CD4-positive, CD25-positive, alpha-beta regulatory T cell (primary cell): ENCODE measurements at places on chromosomes 5 and 9.
A peak's percentile ranks its signal among the peaks of the same experiment; 100 is the strongest.

GRCh38 chr5:149240354-149240998 is 31.2 kb upstream of the AFAP1L1 start:
- DNase-seq: peak; percentile 98

DNA sequence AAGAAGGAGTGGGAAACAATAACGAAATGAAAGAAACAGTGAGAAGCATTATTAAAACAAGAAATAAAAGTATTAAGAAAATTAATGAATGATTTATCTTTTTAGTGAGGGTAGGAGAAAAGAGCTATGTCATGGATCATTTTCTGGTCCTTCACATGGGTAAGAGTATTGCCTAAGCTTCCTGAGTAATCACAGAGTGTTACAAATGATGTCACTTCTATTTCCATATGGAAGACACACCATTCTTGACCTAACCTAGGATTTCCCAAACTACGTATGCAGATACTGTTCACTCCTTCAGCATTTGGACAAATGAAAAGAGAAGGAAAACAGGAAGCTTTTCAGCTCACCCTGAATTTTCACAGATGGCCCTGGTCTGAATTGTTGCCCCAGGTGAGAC is 3.3 kb upstream of the TSLP start:
- no peak for DNase-seq

GRCh38 chr5:107381189-107381856 is 289.4 kb downstream of the EFNA5 start:
- DNase-seq: no peak

GRCh38 chr9:32419921-32420320 is 35.5 kb downstream of the ACO1 start:
- DNase-seq: no peak

- DNase-seq: no peak
Observed at GRCh38 chr5:102759289-102759688, 4.2 kb downstream of the PAM start.

- no peak for DNase-seq
Observed at GRCh38 chr5:101009758-101010519, 106.9 kb upstream of the ST8SIA4 start.

DNA sequence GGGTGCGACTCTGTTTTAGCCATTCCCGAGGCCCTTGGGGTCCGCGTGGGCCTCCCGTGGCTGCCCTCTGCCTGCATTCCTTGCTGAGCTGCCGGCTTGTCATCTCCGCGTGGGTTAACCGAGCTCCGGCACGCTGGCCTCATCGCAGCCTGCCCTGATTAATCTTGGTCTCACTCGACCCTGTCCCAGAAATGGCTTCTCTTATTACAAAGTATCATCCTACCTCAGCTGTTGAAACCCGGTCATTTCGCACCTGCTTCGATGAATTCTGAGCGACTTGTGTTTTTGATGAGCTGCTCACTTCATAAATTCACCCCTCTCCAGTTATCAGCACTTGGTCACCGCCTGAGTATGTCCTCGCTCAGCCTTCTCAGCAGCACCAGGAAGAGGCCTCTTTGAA is 123.5 kb upstream of the EGFLAM start:
- DNase-seq: no peak

DNA sequence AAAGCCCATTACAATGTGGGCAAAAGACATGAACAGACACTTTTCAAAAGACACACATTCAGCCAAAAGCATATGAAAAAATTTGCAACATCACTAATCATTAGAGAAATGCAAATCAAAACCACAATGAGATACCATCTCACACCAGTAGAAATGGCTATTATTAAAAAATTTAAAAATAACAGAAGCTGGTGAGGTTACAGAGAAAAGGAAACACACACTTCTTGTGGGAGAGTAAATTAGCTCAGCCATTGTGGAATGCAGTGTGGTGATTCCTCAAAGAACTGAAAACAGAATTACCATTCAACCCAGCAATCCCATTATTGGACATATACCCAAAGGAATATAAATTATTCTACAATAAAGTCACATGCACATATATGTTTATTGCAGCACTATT is 585.2 kb upstream of the TUSC1 start:
- DNase-seq: no peak

DNA sequence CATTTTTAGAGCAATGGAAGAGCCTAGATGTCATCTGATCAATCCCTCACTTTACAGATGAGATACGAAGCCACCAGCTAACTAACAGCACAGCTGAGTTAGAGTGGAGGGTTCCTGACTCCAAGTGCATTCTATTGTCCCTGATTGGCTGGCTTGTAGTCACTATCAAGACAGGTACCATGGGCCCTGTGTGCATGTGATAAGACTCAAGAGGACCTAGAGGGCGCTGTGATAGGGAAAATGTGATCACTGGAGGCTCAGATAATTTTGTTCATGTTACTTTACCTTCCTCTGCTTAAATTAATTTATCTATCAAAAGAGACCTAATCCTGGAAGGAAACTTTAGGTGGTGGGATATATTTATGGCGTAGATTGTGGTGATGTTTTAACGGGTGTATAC is 19.5 kb upstream of the SNAPC3 start:
- peak; percentile 10 for DNase-seq

DNA sequence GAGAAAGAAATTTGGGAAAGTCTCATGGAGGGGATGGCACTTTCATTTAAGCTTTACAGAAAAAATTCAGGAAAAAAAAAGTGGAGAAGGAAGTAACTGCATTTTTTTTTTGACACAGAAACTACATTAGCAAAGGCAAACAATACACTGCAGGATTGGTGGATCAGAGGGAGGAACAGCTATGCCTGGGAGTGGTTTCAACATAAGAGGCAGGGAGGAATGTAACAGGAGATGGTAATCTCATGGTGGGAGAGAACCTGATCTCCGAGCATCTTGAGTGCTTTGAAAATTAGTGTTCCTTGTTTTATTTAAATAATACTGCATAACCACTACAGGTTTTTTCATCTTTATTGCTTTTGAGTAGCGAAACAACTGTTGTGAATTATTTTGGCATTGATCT is 249.4 kb downstream of the FAM170A start:
- DNase-seq: no peak

GRCh38 chr5:59107692-59108091 is 524.8 kb downstream of the RAB3C start:
- no peak for DNase-seq

DNA sequence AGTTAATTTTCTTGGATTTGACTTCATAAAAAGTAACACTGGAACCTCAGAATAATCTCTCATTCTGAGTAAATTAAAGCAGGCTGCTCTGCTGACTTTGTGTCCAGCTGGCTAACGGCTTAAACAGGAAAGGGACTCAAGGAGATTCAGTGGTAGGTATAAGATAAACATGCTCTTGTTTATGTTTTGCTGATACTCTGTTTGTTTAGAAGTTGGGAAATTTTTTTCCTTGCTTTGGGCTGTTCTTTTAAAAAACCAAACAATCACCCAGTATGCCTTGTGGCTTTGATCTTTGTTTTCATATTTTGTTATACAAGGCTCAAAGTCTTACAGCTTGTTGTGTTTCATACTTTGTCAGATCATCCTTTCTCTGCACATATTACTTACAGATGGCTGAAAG is 237.6 kb upstream of the RIOK2 start:
- no peak for DNase-seq

- DNase-seq: no peak
Observed at GRCh38 chr5:156020647-156021046, 306.3 kb upstream of the SGCD start.

- no peak for DNase-seq
Observed at GRCh38 chr9:20357037-20357432, 265.3 kb downstream of the MLLT3 start.

GRCh38 chr9:130780865-130781504 is 54.1 kb upstream of the ABL1 start:
- DNase-seq: no peak

DNA sequence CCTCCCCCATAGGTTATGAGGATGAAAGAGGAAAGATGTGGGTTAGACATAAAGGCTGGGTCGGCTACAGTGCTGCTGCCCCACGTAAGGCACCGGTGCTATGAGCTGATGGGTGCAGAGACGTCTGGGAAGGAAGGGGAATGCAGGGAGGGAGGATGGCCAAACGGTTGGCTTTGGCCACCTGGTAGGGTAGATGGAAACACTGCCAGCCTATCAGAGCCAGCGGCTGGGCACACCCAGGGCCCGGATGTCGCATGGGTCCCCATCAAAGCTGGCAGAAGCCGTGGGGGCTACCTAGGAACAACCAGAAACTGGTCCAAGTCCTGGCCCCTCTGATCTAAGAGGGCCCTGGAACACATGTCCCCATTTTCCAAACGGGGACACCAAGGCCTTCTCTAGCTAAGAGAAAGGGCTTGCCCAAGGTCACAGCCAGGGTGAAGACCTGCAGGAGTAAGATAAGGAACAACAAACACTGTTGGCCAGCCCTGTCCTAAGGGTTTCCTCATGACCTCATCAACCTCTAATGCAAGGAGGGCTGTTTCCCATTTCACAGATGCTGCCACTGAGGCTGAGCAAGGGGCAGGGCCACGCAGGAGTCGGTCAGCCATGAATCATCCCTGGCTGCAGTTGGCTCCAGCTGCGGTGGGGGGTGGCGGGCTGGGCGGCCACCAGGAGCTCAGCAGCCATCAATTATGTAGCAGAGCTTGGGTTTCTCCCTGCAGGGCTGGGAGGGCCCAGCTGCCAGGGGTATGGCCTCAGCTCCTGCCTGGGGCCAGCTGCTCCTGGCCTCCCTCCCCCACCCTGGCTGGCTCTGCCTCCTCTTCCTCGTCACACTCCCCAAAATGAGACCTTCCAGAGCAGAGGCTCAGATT is 4.9 kb downstream of the SH3GLB2 start:
- no peak for DNase-seq

DNA sequence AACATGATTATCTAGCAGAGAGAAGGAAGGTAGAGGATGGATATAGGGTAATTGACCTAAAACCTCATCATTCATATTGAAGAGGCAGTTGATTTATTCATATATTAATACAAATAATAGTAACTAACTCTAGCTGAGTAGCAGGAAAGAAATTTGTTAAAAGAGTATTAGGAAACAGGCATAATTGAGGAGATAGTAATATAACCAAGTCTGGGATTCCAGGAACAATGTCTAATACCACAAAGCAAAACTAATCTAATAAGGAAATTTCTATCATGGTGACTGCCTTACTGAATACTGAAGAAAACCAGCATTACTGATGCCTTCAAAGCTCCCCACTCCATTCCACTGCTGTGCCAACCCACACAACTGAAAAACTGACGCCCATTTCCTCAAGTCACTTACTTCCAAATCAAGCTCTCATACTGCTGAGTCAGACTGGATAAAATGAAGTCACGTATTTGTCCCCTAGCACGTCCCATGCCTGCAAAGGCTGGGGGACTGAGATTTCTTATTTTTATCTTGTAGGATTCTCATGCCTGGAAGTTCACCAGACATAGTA is 153.9 kb downstream of the SMC2 start:
- DNase-seq: no peak

DNA sequence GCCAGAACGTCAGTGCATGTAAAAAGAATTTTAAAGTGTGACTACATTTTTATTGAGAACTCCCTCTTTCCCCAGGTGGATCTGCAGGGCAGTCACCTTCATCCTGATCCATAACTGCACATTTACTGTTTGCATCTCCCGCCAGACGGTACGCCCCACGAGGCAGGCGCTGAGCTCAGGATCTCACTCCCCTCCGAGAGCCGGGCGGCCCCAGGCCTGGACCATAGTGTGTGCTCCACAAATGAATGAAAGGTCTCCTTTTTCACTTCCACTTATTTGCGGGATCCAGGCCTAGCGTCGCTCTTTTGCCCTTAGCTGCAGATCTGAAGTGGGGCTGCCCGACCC is 378 bp downstream of the DROSHA start:
- DNase-seq: no peak

DNA sequence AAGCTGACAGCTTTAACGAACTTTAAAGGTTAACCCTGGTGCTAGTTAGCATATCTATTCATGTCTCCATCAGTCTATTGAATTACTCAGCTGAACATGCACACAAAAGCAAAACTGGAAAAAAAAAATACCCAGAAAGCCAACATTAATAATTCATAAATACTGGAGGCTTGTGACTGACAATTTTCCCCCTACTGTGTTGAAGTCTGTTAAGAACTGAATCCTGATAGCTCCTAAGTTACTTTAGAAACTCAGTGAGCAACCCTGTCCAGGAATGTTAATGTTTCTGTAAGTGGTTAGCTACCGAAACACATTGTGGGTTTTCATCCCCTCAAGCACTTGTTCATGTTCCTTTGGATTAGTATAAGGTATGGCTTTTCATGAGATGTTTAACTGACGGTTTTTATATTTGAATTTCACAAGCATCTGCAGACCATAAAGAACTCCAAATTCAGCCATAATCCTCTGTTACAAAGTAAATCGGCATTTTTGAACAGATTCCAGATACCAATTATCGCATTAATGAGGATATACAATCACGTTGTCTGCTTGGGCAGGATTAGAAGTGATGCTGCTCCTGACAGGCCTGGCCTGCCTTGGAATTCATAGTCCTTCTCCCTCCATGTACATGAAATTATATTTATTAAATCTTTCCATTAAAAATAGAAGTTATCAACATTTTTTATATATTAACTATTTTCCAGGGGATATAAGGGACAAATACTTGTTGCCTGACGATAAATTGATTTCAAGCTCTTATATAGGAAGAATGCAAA is 331.2 kb downstream of the TLE4 start:
- DNase-seq: no peak

DNA sequence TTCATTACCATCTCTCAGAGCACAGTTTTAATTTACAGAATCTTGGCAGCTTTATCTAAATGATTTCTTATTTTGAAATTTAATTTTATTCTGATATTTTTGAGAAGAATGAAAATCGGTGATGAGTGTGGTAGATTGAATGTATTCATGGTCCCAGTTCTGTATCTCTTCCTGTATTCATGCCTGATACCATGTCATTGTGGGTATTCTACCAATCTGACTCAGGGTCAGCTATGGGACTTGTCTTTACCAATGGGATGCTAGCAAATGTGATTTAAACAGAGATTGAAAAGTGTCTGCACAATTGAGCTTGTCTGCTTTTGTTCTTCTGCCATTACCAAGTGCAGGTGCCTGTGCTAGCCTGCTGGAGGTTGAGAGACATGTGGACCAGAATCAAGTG is 17.8 kb upstream of the ZNF618 start:
- no peak for DNase-seq

- DNase-seq: no peak
Observed at GRCh38 chr5:428219-428618, 14.8 kb upstream of the EXOC3 start.

DNA sequence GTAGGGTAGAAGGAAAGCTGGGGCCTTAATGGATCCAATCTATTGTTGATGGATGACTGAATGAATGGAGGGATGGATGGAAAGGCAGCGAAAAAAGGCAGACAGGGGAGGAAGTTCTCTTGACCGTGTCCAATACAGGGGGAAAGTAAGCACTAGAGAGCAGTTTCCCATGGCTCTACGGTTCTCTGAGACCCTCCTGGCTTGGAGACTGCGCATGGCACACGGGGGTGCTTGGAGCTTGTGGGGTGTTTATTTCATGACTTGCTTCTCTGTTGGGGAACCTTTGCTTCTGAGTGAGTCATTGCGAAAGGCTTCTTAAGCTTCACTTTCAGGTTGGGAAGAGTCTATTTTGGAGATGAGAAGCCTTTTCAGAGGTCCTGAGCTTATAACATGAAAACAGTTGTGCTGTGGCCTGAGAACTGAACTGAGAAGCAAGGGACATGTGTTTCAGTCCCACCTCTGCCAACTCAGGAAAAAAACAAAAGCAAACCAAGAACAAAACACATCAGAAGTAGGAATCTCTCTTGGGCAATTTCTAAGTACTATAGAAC is 12.8 kb upstream of the TEX48 start:
- DNase-seq: no peak

GRCh38 chr5:93819668-93820067 is 78.3 kb upstream of the POU5F2 start:
- DNase-seq: no peak
